ENCODE measurements at places on chromosomes 1 and 21.

GRCh38 chr1:37752213-37752582 is 12.7 kb downstream of the EPHA10 start:
- no peak for DNase-seq

DNA sequence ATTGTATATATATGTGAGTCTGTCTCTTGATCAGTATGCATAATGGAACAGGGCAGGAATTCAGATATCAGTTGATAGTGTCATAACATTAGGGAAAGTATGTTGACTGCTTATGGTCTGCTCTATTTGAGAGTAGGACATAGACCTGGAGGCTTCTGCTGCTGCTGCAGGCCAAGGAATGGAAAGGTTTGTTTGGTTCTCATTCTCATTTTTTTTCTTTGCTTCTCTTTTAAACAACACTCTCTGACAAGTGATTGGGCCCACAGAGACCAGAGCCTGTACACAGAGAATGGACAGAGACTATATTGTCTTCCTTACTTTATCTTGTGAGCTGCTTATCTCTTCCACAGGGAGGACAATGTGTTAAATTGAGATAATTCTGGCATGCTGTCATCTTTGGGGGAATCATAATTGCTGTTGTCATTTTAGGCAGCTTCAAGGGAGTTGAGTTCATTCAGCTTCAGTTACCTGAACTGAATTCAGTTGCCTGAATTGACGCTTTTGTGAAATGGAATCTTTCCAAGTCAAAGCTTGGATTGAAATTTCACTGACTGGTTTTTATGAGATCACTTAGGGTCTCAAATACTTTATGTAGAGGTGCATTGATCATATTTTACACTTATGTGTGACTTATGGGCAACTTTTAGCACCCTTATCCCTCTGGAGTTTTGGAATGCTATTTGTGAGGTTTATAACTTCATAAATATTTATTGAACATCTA is 16.9 kb downstream of the CAP1 start:
- DNase-seq = no peak

DNA sequence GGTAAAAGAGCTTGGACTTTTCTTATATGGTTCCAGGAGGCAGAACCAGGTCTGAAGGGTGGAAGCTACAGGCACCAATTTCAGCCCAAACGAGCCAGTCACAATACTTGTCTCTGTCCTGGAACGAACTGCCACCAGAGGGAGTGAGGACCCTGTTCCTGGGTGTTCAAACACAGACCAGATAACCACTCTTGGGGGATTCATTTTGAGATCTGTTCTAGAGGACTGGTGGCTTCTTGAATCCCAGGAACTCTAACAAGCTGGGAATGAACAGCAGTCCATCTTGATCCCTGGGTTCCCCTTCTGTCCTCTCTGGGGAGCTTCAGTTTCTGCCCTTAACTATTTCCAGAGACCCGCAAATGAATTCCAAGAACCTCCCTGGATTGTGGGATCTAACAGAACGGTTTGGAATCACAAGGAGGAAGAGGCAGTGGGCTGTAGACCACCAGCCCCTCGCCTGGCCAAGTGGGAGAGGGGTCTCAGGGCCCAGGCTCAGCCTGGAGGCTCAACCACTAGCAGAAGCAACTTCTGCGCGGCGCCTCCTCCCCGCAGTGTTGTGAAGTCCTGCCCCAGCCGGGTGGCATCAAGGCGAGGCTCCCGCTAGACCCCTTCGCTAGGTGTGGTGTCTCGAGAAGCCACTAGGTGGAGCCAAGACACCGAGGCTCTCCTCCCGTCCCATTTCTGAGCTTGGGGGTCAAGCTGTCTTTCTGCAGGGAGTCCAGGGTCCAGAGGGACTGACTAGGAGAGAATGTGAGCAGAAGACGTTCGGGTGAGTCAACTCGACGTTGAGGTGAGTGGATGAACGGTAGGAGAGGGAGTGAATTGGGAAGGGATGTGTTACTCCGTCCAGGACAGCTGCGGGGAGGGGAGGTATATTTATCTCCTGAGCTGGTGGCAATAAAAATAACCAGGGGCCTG is 12.1 kb upstream of the NES start:
- DNase-seq = peak; percentile 92

GRCh38 chr1:178574345-178574744 is 61.4 kb downstream of the TEX35 start:
- DNase-seq = no peak

GRCh38 chr1:185559684-185560331 is 174.4 kb upstream of the HMCN1 start:
- peak; percentile 44 for DNase-seq

DNA sequence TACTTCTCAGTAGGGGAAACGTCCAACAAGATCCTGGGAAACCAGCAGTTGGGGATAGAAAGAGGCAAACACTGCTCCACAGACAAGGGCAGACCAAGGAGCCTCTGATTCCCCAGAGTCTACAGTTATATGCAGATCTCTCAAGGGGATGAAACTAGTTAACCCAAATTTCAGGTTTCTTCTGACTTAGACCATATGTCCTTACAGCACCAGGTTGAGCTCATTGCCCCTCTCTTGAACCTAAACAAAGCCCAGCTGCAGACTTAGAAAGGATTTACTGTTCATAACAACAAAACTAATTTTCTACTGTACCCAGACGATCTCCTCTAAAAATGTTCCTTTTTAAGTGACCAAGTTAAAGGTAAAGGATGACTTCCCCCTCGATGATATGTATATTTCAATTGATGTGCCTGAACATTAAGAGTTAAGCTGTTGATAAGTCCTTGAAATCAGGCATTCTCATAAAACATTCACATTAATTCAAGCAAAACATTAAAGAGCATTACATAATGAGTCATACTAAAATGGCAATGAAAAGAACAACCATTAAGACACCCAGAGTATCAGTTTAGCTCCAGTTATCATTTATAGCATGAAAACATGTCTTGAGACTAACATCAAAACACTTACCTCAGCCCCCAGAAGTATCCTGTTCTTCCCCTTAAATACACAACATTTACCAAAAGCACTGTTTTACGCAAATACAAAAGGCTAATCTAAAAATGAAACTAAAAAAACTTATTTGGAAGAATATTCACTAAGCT is 24.1 kb downstream of the SMYD3 start:
- DNase-seq = no peak

- DNase-seq = no peak
Observed at GRCh38 chr1:157785248-157785647, 8.3 kb upstream of the FCRL2 start.

GRCh38 chr1:167510881-167511280 is 7.4 kb downstream of the CD247 start:
- no peak for DNase-seq

DNA sequence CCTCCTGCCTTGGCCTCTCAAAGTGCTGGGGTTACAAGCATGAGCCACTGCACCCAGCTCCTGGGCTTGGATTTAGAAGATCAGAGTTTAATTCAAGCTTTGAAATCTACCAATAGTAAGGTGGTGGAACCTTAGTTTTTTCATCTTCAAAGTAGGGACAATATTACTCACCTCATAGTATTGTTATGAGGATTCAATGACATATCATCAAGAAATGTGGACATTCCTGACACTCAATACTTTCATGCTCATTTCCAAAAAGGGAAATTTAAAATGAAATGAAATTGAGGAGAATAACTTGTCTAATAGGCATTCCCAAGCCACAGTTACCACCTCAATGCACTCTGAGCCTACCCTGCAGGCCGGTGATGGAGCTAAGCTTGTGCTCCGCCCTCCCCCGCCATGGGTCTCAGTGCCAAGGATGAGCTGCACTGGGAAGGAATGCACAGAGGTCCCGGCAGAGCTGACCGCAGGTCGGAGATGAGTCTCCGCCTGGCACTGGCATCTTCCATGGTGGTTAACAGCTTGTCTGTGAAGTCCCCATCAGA is 56.5 kb upstream of the BCAR3 start:
- no peak for DNase-seq

- DNase-seq = no peak
Observed at GRCh38 chr1:35449334-35450008, 107.7 kb downstream of the KIAA0319L start.

DNA sequence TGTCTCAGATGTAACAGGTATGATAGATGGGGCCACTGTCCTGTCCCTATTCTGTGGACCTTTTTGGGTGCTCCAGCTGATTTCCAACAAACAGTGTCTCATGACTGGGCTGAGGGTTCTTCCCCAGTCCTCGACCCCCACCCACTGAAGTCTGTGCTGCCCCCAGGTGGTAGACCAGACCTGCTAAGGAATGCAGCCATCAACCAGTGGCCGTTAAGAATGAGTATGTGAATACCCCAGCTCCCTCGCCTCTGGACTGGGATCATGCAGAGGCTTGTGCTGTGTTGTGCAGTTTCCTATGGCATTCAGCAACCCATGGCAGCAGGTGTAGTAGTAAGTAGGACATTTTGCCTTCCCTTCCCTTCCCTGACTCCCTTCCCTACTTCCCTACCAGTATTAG is 183.1 kb upstream of the KAZN start:
- peak; percentile 26 for DNase-seq

GRCh38 chr1:212040629-212041412 is 5.3 kb downstream of the DTL start:
- no peak for DNase-seq

- no peak for DNase-seq
Observed at GRCh38 chr1:205429762-205430695, 8.2 kb upstream of the LEMD1 start.

DNA sequence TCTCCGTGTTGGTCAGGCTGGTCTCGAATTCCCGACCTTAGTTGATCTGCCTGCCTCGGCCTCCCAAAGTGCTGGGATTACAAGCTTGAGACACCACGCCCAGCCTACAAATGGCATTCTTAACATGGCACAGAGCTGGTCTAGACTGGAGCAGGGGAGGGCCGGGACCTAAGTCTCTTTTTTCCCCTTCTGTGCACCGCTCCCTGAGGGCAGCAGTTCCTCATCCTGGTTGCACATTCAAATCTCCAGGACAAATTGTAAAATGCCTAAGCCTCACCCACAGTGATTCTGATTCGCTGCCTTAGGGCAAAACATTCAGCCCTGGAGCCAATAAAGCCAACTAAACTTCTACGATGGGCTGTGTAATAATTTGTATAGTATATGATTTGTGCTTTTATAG is 10.1 kb upstream of the AVPR1B start:
- no peak for DNase-seq

DNA sequence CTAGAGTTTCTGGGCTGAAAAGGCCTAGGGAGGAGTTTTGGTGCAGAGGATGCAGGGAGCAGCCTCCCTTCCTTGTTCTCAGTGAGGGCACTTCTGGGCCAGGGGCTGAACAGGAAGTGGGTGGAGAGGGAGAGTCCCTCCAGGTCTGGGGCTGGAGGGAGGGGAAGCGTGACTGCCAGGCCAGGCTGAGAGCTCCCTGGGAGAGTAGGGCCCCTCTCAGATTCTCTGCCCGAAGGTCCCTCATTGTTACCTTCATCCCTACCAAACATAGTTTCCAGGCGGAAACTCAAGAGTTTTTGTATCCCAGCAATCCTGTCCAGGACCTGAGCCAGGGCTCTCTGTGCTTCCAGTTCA is 36.8 kb downstream of the CITED4 start:
- no peak for DNase-seq

DNA sequence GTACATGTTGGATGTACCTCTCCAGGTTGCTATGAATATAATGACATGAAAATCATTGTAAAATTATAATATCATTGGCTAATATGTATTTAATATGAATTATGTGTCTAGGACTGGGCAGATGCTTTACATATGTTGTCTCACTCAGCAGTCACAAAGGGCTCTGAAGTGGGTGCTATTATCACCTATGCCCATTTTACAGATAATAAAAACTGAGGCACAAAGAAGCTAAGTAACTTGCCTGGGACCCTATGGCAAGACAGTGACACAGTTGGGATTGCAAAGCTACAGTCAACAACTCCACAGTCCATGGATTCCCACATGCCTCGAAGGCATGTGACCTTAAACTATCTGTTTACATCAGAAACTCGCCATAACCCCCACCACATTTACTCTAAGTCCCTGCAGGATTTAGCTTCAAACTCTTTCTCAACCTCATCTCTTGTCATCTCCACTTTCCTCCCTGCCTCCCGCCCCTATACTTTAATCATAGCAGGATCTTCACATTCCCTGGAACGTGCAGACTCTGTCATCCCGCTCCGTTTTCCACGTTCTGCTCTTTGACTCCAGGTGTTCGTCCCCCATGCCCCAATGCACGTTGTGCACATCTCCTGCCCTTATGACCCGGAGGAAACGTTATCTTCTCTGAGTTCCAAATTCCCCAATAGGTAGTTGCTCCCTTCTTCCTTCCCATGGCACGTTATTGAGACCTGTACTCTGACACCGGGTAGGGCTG is 143.0 kb upstream of the NRIP1 start:
- DNase-seq = no peak

- peak; percentile 30 for DNase-seq
Observed at GRCh38 chr1:19250629-19251304, 557 bp downstream of the EMC1 start.

DNA sequence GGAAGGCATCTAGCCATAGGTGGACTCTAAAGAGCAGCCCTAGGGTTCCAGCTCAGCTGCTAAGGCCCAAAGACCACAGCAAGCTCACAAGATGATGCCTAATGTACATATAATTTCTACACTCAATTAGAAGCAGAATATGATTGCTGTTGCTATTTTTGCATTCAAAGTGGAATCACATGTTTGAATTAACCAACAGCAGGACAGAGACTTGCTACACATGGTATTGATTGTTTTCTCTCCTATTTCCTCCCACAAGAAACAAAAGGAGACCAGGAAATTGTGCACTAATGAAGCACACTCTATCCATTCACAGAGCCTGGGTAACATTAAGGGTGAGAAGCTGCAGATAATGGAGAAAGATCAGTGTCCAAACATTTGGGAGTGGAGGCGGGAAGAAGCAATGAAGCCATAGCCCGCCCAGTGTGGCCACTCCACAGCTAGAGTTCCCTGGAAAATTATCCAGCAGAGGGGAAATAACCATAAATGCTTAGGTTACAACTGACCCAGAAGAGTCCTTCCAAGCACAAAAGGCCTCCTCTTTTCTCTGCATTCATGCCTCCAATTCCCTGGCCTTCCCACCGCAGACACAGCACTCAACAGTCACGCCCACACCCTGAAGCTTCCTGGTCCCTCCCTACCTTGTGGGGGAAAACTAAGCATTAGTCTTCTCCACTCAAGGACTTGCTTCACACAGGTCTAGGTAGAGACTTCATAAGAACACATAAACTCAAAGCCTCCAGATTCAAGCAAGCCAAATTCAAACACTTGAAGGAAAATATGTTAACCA is 7.5 kb downstream of the CNN3 start:
- no peak for DNase-seq

DNA sequence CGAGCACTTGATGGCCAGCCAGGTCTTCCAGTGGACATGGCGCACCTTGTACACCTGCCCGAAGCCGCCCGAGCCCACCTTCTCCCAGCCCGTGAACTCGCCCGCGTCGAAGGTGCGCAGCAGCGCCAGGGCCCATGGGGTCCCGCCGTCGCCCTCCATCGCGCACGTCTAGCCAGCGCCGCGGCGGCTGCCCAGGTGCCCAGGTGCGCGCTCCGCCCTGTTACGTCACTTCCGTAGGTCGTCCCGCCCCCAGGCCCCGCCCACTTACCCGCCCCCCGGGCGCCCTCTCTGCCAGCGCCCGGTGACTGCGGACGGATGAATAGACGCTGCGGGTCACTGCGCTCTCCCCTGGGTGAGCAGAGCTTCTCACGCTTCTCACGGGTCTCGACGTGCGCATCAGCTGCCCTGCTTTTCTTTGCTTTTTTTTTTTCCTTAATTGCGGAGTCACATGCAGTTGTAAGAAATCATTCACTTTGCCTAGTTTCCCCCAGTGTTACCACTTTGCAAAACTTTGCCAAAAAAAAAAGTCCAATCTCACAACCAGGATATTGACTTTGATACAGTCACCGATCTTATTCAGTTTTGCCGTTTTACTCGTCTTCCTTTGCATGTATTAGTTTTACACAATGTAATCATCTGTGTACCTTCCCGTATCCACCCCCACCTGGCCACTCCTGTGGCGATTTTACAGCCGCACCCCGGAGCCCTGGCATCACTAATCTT is at the start of gene RIPK4:
Gene RIPK4 (minus strand): TSS at position 170 of the 723 bp plus-strand sequence. CDS start 11 bp downstream, at position 159.
- DNase-seq = peak; percentile 88
